ENCODE measurements at places on chromosomes 4 and X. TPM values are rescaled to one million over a fixed set of nuclear protein-coding genes. Genes with fewer than 3 reads are reported as not detected.

XG gene
- total RNA-seq, result 0.32 TPM

- DNase-seq, result peak; percentile 61
Observed at GRCh38 chrX:21985332-21985777, 44.8 kb downstream of the SMS start.

GRCh38 chrX:66162331-66162822 is 1.7 kb upstream of the HEPH start:
- no peak for DNase-seq

GRCh38 chrX:69046996-69047490 is 118.2 kb downstream of the PJA1 start:
- DNase-seq, result no peak

GRCh38 chrX:111892375-111892774 is 16.4 kb downstream of the TRPC5OS start:
- DNase-seq, result no peak

DNA sequence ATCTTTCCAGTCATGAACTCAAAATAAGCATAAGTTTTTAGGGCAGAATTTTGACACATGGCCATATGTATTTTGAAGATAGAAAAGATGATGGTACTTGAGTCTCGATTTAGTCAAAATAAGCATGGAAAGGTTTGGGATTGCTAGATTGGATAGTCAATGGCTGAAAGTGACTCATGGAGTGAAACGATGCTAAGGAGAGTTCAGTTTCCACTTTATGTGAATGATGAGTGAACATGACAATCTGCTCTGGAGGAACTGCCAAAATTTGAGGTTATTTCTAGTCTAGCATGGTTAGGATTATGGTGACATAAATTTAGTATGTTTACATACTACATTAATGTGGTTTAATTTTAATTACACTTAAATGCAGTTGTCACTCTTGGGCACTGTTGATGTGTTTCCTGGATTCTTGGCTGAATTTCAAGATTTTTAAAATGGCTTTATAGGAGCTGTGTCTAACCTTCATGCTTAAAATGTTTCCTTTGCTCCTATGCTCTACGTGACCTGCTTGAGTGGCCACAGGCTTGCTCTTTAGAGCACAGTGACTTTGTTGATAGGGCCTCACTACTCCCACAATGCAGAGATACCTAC is 17.1 kb downstream of the DDX3X start:
- no peak for DNase-seq

DNA sequence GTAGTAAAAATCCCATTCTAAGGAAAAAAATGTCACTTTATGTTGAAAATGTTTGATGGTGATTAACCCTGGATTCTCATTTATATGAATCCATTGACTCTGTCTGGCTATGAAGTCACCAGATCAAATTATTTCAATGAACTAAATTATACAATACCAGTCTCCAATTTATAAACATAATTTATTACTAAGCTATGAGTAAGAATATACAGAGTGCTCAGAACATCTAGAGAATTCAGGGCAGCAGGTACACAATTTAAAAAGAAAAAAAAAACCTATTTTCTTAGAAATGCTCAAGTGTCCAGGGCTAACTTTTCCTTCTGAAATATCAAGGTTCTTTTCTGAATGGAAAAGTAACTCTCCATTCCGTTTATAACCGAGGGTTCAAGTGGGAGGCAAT is 48.6 kb downstream of the VEGFC start:
- DNase-seq, result no peak

DNA sequence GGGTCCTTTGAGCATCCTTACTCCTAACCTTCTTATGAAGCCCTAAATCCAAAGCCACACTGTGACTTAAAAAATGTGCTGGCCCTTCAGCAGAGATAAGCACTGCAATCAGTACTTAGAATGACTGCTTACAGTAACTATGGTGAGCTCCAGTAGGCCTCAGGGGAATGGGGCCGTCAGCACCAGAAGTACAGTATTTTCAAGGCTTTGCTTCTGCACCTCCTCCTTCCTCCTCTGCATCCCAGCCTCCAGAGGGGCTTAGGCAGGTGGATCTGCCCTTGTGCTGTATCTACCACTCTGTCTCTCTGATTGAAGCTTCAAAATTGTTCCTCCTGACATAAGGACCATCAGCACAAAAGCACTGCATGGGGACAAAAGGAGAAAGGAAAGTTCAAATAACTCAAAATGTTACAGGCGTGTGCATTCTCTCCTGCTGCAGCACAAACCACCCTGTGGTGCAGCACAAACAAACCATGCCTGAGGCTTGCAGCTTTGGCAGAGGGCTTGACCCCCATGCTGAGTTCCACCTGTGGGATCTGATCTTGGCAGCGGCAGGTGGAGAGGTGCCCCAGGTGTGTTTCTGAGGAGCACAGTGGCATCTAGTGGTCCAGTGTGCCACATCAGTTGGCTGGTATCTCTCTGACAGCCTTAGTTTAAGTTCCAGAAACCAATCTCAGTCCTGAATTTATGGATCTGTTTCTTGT is 164.7 kb downstream of the SOWAHB start:
- no peak for DNase-seq

GRCh38 chr4:6560416-6561172 is 14.4 kb upstream of the MAN2B2 start:
- DNase-seq, result no peak

- DNase-seq, result no peak
Observed at GRCh38 chr4:178165951-178166308, 723.7 kb upstream of the AGA start.

Measured in CD4-positive, alpha-beta memory T cell (primary cell).